Adipocyte (in vitro differentiated cells): ENCODE measurements at places on chromosomes 3 and 15.
A peak's percentile ranks its signal among the peaks of the same experiment; 100 is the strongest.

DNA sequence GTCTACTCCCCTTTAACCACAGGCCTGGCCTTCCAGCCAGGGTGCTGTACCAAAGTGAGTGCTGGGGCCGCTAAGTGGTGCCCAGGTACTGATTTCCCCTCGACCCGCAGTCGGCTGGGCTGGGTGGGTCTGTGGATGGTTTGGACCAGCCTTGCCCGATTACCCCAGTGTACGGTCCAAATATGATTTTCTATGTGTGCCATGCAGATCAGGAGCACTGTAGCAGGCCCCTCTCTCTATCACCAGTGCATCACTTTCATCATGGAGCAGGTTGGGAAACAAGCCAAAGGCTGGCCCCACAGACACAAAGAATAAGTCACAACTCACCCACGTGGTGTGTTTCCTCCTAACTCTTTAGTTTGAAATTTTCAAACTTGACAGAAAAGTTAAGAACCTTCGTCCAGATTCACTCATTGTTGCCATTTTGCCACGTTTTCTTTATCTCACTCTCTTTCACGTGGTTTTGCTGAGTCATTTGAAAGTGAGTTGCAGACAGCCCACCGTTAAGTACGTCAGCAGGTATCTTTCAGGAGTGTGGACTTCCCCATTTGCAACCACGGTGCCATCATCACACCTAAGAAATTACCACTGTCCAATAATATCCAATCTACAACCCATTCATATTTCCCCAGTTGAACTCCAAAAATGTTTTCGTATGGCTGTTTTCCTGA is 37.0 kb downstream of the ZNF710 start:
- DNase-seq: peak; percentile 11

- DNase-seq: no peak
These were observed 18.6 kb downstream of the RFTN1 start for GRCh38 chr3:16494814-16495431.

DNA sequence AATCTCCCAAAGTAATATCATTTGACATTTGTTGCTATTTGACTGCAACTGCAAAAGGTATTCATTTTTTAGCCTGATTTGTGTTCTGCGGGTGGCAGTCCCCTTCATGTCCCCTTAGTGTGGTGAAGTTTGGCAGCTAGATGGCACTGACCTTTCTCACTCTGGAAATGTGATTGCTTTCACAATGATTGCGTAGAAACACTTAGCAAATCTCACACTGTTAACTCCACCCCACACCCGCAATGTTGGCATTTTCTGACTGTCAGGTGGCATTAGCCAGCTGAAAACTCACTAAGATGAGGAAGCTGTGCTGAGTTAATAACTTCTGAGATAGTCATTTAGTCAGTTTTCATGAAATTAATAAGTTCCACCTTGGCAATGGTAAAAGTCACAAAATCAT is 76.9 kb downstream of the TRIM69 start:
- no peak for DNase-seq

- no peak for DNase-seq
These were observed 254.7 kb downstream of the CACNA2D3 start for GRCh38 chr3:54376939-54377578.

GRCh38 chr3:132871956-132872355 is 149.7 kb upstream of the NPHP3 start:
- no peak for DNase-seq

- DNase-seq: no peak
These were observed 303.8 kb downstream of the TLE3 start for GRCh38 chr15:69793781-69794451.

GRCh38 chr15:95304151-95304946 is 1026.2 kb upstream of the NR2F2 start:
- DNase-seq: no peak

GRCh38 chr3:136070334-136070733 is 104.8 kb downstream of the PPP2R3A start:
- peak; percentile 74 for DNase-seq

DNA sequence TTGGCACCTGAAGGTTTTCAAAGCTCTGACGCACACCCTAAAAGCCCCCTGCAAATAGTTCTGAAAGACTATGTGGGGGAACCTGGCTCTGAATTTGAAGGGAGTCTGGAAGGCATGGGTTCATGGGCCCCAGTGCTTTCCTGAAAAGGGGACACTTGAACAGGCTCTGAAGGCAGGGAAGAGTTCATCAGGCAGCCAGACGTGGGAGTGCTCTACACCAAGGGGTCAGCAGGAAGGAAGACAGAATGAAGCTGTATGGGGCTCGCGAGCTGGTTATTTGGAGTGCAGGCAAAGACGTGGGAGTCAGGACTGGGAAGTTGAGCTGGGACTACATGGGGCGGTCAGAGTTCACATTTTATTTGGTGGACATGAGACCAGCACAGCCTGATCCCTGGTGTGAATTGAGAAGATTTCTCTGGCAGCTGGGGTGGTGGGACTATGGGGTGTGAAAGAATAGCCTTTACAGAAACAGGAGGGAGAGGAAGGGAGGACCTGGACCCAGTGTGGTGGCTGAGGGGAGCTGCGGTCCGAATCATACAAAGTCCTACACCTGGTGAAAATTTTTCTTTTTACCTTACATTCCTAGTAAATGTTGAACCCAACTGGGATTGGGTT is 12.6 kb downstream of the ABHD6 start:
- no peak for DNase-seq

- DNase-seq: no peak
These were observed 311.4 kb upstream of the NR2F2 start for GRCh38 chr15:96019114-96019513.

DNA sequence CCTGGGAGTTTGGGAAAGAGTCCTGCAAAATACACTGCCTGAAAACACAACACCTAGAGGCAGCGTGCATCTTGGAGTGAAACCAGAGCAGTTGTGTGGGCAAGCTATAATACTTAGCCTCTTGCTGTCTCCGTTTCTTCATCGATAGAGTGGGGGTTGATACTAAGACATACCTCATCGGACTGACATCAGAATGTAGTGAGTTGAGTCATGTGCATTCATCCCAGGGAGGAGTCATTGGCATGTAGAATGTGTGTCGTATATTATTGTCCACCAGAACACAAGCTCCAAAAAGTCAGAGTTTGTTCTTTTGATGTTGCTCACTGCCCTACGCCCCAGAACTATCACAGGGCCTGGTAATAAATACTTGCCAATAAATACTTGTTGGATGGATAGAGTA is 4.3 kb downstream of the SNTN start:
- DNase-seq: peak; percentile 25

DNA sequence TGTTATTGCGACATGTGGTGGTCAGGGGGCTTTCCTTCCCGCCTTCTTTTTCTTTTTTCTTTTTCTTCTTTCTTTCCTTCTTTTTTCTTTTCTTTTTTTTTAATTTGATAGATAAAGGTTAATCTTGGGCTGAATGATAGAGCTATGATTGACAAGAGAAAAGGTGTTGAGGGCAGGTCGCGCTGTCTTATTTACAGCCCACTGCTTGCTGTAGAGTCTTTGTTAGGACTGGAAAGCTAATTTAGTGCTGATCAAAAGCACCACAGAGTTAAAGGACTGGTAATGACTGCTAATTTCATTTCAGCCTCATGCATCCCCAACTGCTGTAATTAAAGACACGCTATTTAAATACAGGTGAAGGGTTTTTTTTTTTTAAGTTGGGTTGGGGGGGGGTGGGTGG is 10.6 kb upstream of the SOX2 start:
- no peak for DNase-seq

GRCh38 chr15:92425578-92426225 is 32.0 kb downstream of the ST8SIA2 start:
- DNase-seq: no peak

DNA sequence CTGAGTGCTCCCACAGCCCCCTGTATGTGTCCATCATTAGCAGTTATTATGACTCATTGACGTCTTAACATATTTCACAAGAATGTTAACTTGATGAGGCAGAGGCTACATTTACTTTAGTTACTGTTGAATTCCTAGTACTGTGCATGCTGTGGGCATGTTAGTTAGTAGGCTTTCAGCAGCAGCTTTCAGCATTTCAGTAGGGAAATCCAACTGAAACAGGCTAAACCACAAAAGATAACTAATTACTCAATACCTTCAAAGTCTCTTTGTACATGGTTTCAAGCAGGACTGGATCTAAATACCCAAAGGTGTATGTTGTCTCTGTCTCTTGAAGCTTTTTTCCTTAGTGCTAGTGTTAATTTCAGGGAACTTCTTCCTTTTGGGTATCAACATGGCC is 229.9 kb upstream of the SUCLG2 start:
- no peak for DNase-seq

- DNase-seq: no peak
These were observed 167.7 kb downstream of the LRTM1 start for GRCh38 chr3:54760201-54760600.

DNA sequence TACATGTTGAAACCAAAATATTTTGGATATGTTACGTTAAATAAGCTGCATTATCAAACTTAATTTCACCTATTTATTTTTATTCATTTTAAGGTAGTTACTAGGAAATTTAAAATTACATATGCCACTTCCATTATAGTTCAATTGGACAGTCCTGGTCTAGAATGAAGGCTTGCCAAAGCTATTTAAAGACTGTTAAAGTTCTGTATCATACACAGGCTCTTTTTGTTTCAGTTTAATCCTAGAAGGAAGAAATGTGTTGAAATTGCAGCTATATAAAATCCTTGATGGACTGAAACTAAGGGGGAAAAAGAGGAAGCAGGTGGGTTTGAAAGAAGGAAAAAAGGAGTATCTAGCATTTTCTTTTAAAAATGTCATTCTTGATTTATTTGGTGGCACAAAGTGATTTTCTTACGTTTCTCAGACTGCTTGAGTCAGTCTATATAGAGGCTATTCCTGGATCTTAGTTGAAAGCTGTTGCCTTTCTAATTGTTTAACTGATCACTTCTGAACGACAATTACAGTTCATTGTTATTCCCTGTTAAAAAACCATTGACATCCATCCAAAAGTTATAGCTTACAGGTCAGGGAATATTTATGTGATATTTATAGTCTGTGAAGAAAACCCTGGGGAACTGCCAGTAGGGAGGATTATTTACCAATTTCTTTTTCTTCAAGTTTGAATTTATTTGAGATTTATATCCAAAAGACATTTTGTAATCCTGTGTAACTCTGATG is 195.0 kb downstream of the RORA start:
- DNase-seq: peak; percentile 52

DNA sequence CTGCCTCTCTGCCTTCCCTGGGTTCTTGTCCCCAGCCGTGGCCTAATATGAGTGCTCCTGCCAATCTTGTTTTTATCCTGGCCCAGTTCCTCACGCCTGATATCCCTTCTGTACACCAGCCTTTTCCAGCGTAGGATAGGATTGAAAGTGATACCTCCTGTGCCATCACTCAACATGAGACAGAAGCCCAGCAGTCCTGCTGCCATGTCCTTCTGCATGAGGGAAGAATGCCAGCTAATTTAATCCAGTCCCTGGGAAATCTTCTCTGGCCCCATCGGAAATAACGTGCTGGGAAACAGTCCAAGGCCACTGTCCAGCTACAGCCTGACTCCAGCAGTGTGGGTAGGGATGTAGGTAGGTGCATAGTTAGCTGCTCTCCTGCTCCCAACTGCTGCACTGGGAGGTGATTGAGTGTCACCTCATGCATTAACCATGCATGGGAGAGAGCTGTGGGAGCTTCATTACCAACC is 92.0 kb upstream of the TPM1 start:
- DNase-seq: no peak

DNA sequence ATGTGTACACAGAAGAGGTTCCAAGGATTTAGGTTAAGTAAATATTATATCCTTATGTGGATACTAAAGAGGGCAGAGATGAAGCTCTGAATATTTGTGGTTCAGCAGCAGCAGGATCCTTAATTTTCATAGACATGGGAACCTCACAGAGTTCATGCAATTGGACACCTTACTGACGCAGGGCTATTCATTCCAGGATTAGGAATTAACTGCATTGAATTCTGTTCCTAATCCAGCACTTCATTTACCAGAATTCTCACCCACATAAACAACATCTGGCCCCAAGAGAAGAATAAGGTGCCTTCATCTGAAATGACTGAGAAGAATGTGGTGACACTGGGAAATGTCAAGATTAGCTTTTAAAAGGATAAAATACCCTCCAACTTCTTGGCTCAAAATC is 62.4 kb downstream of the ADAMTS9 start:
- no peak for DNase-seq

DNA sequence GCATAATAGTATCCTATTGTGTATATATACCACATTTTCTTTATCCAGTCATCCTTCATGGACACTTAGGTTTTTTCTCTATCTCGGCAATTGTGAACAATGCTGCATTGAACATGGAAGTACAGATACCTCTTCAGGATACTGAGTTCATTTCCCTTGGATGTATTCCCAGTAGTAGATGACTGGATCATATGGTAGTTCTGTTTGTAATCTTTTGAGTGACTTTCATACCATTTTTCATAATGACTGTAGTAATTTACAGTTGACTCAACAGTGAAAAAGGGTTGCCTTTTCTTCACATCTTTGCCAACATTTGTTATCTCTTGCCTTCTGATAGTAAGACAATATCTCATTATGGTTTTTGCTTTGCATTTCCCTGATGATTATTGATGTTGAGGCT is 21.8 kb downstream of the MYH15 start:
- DNase-seq: peak; percentile 19

DNA sequence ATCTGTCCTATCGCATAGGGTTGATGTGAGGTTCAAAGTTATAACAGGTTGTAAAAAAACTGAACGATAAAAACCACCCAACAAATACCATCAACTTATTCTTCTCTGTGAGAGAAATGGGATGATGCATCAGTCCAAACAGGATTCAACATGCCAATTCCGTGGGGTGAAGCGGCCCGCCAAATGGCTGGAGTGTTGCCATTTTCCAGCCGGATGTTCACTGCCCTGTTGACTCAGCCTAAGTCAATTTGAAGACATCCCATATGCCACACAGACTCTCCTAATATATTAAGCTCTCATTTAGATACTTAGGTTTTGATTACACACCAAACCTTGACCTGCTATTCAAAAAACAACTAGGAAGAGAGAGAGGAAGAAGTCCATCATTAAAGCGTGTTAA is 311.1 kb downstream of the VPS13C start:
- no peak for DNase-seq

GRCh38 chr3:137988982-137989381 is 21.0 kb upstream of the CLDN18 start:
- no peak for DNase-seq

- DNase-seq: no peak
These were observed 5.3 kb downstream of the SERP1 start for GRCh38 chr3:150540991-150541390.
